CD4-positive, alpha-beta T cell treated with Interleukin-12 subunit alpha and Interleukin-12 subunit beta, for 1 hour (primary cell): ENCODE measurements at places on chromosomes 1 and 21.

GRCh38 chr21:35770101-35770945 lies 290.0 kb downstream of the SETD4 start:
- no peak for DNase-seq

- no peak for DNase-seq
Observed at GRCh38 chr1:29324771-29325351, 88.5 kb downstream of the PTPRU start.

- DNase-seq = no peak
Observed at GRCh38 chr1:54623216-54624007, at the start of gene FAM151A. TSS of gene FAM151A (minus strand) at chr1:54623525. CDS start at chr1:54623395, 130 bp downstream.

- no peak for DNase-seq
Observed at GRCh38 chr1:160419838-160420169, 19.4 kb downstream of the VANGL2 start.

DNA sequence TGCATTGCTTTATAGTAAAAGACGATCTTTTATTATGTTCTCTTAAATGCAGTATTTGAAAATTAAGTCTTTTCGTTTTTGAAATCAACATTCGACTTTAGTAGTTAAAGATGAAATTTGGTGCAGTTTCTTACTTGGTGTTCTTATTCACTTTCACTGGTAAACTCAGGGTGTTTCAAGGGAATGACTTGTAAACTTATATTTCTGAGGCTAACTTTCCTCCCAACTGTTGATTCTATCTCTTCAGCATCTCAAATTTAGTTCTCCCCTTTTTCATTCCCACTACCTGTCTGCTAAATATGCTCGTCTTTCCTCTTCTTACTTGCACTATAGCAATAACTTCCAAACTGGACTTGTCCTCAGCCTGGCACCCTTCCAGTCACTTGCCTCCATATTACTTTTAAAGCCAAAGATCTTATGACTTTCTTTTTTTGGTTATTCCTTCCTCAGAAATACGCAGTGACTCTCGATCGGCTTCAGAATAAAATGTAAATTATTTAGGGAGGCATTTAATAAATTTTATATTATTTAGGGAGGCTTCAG lies 988 bp downstream of the SLC35A3 start:
- DNase-seq = no peak

DNA sequence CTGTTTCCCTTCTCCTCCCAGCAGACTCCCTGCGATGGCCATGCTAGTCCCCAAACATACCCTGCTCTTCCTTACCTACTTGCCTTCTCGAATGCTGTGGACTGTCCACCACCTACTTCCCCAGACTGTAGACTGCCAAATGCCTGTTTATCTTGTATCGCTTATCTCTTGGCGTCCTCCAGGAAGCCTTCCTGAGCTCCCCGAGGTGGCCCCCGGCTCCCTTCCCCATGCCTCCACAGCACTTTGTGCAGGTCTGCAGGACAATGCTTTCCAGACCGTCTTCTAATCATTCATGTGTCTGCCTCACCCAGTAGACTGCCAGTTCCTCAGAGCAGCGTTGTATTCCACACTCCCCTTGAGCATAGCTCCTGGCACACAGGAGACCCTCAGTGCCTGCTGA lies 41.7 kb downstream of the RHBG start:
- no peak for DNase-seq

- DNase-seq = no peak
Observed at GRCh38 chr21:44461464-44462001, 6.2 kb downstream of the LRRC3 start.

- DNase-seq = no peak
Observed at GRCh38 chr1:168552961-168553360, 9.2 kb upstream of the XCL2 start.
